Posterior cingulate gyrus (tissue), 11 donors: ENCODE measurements at places on chromosomes 6 and 20.

GRCh38 chr20:25280574-25281535 is 33.0 kb downstream of the PYGB start:
- DNase-seq, result no peak

DNA sequence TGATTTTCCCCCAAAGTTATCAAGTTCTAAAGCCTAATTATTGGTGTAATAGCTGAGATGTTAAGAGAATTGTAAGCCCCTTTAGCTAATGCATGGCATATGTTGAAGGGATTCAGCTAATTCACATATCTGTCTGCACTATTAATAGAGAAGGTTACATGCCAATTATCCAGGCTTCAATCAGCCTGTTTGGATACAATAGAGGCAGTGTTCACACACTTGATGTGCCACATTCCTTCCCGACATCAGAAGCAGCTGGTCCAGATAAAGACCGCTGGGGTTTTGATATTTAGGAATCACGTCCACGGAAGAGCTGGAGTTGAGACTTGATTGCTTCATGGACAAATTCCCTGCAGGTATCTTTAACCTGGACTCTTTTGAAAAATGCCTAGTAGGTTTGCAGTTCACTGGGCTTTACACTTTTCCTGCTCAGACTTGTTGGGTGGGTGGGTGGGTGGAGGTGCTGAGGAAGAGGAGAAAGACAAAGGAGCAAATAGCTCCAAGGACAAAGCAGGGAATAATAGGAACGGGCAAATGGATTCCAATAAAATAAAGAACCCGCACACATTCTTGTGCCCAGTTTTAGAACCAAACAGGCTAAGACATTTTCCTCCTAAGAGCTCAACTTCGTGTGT is 142.6 kb upstream of the ZNF217 start:
- DNase-seq, result no peak

DNA sequence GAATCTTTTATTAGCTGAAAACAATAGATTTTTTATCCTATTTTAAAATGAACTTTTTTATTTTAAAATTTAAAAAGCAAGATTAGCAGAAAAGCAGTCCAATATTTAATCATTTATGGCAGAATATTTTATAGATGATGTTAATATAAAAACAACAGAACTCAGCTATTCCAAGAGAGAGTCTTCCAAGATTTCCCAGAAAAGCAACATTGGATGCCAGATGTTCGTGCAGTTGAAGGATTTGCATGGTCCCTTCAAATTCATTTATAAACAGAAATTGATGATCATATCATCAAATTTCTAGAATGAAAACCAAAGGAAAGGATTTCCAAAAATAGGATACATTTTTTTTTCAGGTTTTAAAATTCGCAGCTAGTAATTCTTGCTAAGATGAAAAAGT is 25.4 kb upstream of the CNKSR3 start:
- no peak for DNase-seq

DNA sequence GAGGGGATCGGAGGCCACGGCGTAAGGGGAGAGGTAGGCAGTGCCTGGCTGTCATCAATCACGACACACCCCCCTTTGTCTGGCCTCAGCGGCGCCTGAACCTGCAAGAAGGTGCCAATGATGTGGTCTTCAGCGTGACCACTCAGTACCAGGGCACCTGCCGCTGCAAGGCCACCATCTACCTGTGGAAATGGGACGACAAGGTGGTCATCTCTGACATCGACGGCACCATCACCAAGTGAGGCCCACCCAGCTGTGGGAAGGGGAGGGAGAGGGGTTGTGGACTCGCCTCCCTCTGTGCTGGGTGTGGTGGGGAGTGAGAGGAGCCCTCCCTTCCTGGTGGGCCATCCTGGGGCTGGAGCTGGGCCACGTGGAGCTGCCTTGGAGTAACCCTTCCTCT is 9.7 kb downstream of the EMILIN3 start:
- no peak for DNase-seq

- no peak for DNase-seq
Measured at GRCh38 chr6:156113631-156114030, 658.0 kb upstream of the NOX3 start.

GRCh38 chr6:14072084-14072483 is 45.5 kb upstream of the CD83 start:
- DNase-seq, result no peak

GRCh38 chr20:46580613-46581205 is 30.3 kb upstream of the OCSTAMP start:
- DNase-seq, result no peak

DNA sequence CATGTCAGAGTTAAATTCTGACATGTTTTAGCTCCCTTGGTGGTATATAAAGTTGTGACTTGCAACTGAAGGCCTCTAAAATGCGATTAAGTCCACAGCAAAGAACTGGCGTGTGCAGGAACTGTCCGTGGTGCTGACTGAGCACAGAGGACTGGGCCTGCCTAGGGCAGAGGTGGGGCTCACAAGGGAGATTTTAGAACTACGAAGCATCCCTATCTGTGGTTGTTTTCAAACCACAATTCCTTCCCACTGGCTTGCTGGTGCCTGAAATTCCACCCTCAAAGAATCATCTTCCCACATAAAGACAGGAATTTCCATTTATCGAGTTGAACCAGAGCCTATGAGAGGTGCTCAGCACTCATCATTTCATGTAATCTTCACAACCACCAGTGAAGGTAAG is 30.1 kb downstream of the RIMS4 start:
- DNase-seq, result no peak

GRCh38 chr6:12969966-12970365 is 253.4 kb downstream of the PHACTR1 start:
- DNase-seq, result no peak

GRCh38 chr6:105753207-105753606 is 332.9 kb upstream of the PRDM1 start:
- DNase-seq, result no peak

DNA sequence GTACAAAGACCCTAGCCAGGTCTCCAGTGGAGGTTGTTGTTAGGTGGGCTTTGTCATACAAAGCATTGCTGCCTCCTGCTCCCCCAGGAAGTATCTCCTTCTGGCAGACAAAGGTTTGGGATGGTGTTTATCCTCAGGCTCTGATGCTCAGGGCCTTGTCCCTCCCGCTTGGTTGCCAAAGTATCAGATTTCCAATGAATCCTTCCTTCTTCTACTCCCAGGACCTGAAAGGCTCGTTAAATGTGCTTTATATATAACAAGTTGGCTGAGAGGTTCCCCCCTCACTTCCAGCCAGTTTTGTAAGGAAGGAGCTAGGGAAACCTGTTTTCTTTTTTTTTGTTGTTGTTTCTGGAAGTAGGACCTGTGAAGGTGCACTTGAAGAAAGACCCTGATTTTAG is 14.4 kb downstream of the PTK7 start:
- peak; percentile 7 for DNase-seq

DNA sequence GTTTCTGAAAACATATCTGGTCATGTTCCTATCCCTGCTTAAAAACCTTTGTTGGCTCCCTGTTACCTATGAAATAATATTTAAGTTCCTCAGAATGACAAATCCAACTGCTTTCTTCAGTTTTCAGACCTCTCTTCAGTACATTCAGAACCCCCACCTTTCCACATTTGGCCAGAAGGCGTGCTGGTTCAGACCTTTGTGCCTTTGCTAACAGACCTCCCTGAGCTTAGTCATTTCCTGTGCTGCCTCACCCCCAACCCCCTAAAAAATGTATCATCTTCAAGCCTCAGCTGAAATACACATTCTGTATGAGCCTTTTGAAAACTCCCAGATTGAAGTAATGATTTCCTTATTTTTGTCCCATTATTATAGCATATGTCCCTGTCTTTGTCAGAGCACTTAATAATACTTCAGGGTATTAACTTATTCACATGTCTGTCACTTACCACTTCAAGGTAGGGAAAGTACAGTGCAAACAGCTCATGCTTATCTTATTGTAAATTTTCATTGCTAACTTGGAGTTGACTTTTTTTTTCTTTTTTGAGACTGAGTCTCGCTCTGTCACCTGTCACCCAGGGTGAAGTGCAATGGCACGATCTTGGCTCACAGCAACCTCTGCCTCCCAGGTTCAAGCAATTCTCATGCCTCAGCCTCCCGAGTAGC is 19.7 kb downstream of the FAM217A start:
- no peak for DNase-seq

DNA sequence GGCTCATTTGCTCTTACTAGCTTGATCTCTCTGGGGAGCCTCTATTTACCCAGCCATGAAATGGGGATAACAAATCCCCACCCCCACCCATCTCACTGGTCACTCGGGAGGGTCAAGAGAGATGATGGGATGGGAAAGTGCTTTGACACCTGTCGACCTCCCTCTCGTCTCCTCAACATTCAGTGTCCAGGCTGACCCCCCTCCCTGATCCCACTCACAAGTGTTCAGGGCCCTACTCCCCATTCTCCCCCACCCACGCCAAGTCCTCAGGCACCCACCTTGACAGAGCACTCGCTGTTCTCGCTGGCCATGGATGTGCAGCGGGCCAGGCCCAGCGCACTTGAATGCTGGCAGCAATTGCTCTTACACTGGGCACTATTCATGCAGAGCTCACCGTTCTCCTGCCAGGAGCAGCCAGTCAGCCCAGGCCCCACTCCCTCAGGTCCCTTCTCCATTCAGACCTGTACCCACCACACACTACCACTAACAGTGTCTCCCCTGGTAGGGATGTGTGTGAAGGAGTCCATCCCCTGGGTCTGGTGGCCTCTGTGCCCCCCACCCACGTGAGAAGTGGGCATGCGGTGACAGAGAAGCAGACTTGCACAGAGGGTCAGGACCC is 1.6 kb downstream of the CLPS start:
- no peak for DNase-seq

GRCh38 chr6:48658915-48659314 is 547.9 kb upstream of the PTCHD4 start:
- no peak for DNase-seq

DNA sequence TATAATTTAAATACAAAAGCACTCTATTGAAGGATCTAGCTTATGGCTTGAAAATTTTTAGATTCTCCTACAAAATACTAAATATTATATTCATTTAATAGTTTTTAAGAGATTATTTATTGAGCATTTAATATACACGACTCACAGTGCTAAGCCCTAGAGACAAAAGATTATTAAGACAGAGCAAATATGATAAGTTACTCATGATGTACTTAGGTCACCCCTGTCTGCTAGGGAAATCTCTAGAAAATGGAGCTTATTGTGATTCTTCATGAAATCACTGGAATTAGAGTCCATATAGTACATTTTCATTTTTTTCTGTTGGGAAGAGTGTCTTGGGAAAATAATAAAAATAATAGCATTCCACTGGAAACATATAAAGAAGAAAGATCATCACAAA is 37.8 kb downstream of the BEND6 start:
- no peak for DNase-seq

DNA sequence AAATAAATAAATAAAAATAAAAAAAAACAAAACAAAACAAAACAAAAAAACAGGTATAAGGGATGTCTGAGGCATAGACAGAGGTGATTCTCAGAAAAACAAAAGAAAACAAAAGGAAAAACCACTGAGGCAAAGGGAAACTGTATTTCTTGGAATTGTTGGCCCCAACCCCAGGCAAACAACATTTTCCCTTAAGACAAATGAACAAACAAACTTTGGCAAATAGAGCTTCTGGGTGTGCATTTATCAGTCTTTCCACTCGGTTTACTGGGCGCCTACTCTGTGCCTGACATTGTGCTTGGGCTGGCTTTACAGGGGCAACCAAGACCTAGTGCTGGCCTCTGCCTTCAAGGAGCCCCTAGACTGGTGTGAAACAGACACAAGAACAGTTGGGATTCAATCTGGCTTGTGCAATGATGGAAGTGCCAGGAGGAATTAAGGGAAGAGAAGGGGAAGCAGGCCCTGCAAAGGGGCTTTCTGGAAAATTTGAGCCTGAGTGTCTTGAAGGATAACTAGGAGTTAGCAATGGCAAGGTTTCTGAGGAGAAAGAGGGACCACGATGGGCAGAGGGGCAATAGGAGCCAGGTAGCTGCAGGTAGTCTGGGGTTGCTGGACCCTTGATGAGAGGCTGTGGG is 33.8 kb upstream of the IER3 start:
- DNase-seq, result no peak

- no peak for DNase-seq
Measured at GRCh38 chr20:9230406-9230805, 161.5 kb downstream of the PLCB4 start.

- DNase-seq, result no peak
Measured at GRCh38 chr6:124467366-124467765, 494.9 kb upstream of the RNF217 start.

GRCh38 chr20:32536851-32537656 is 48.1 kb downstream of the NOL4L start:
- DNase-seq, result no peak

DNA sequence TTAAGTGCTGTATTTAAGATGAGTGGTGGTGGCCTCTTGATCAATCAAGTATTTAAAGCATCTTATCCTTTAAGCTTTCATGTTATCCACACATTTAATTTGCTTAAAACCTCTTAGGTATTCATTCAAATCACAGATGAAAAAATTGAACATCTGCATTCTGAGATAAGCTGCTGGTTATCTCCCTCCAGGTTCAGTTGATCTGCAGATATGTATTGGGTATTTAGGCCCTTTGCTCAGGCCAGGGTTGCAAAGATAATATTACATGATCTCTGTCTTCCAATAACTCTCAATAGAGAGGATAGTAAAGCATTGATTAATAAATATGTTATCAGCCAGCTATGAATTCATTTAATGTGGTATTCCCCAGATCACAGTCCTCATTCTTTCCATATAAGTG is 45.9 kb downstream of the RPS12 start:
- no peak for DNase-seq

DNA sequence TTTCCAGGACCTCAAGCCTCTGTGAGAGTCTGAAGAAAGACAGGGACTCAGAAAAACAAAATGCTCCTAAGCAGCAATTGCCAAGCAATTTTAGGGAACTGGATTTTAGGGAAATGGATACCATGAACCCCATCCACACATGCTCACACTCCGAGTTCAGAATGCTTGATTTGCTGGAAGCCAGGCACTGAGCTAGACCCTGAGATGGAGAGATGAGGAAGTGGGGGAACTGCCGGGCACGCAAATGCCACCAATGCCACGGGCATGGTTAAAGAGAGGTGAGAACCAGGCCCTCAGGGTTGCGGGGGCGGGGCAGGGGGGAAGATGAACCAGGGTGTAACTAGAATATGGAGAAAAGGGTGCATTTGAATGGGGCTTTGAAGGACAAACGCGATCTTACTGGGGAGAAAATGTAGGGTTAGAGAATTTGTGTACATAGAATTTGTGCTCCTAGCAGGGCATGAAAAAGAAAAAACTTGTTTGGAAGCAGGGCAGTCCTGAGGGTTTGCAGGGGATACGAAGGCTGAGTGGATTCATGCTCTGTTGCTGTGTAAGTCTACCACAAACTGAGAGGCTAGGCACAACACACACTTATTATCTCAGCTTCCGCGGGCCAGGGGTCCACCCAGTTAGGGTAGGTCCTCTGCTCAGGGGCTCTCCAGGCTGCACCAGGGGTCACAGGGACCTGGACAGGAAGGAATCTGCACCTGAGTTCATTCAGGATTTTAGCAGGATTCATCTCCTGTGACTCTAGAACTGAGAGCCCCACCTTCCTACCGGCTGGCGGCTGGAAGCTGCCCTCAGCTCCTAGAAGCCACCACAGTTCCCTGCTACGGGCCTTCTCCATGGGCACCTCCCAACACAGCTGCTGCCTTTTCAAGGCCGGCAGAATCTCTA is 108.0 kb downstream of the SNX5 start:
- no peak for DNase-seq

- DNase-seq, result no peak
Measured at GRCh38 chr6:32941214-32941768, 463 bp upstream of the HLA-DMB start.

- DNase-seq, result no peak
Measured at GRCh38 chr6:21158149-21158548, 435.4 kb upstream of the SOX4 start.

- DNase-seq, result no peak
Measured at GRCh38 chr6:30061858-30062458, 893 bp downstream of the POLR1H start.
